Tibial nerve (tissue), 4 donors: ENCODE measurements at places on chromosomes 2 and 18.

DNA sequence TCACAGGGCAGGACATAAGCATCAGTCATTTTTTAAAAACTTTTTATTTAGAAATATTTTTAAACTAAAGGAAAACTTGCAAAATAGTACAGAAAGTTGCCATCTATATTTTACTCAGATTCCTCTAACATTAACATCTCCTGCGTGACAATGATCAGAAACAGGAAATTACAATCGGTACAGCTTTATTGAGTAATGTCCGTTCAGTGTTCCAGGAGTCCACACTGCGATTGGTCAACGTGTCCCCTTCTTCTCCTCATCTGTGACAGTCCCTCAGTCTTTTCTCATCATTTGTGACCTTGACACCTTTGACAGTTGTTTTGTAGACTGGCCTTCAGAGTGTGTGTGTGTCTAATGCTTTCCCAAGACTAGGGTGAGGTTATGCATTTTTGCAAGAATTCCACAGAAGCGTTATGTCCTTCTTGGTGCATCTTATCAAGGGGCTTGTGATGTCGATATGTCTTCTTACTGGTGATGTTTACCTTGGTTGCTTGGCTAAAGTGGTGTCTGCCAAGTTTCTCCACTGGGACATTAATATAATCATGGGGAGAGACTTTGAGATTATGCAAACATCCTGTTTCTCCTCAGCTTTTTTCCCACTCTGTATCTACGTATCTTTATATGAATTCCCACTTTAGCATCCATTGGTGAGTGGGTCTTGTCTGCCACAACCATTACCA is 21.4 kb upstream of the TMEM177 start:
- H3K4me1 ChIP-seq, result no peaks in the 10 kb centered on the region
- no peaks in the 10 kb centered on the region for H3K36me3 ChIP-seq
- H3K27me3 ChIP-seq, result no peaks in the 10 kb centered on the region
- H3K4me3 ChIP-seq, result no peak overlapping the region
- no peak overlapping the region for H3K27ac ChIP-seq

- H3K27ac ChIP-seq, result no peak overlapping the region
- H3K27me3 ChIP-seq, result no peaks in the 10 kb centered on the region
- no peaks in the 10 kb centered on the region for H3K36me3 ChIP-seq
Measured at GRCh38 chr2:64237266-64237665, 93.0 kb upstream of the PELI1 start.

DNA sequence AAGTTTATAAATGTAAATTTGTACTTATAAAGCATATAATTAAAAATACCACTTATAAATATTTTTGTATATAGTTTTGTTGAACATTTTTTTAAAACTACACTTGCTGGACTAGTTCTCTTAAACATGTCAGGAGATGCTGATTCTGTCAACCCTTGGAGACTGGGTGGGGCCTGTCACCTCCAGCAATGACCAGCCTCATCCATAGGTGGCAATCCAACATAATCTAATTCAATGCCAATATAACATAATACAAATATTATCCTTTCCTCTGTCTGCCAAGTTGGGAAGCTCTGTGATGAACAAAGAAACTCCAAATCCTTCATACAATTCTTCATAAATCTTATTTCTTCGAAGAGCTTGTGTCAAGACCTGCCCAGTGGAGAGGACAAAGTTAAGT is 140.4 kb downstream of the RBMS1 start:
- H3K27me3 ChIP-seq, result no peaks in the 10 kb centered on the region
- H3K4me1 ChIP-seq, result no peaks in the 10 kb centered on the region
- H3K4me3 ChIP-seq, result no peak overlapping the region
- peaks cover 15% of the 10 kb centered on the region for H3K36me3 ChIP-seq
- no peak for DNase-seq
- H3K27ac ChIP-seq, result no peak overlapping the region

DNA sequence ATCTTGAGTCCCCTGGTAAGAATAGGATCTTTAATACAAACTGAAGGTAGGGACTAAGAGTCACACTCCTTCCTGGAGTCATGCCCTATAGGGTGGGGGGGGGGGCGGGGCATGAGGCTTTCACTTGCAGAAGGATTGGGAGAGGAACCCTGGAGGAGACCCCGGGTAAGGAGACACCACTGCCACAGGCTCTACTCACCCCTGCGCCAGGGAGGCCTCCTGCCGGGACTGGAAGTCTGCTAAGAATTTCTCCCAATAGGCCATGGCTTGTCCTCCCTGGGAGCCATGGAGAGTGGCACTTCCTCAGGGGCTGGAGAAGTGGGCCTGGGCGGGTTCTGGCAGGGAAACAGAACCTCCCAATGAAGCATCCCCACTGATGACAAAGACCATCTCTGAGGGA is 645.3 kb upstream of the RAB6C start:
- H3K27me3 ChIP-seq, result no peaks in the 10 kb centered on the region
- no peak overlapping the region for H3K4me3 ChIP-seq
- no peak overlapping the region for H3K27ac ChIP-seq

DNA sequence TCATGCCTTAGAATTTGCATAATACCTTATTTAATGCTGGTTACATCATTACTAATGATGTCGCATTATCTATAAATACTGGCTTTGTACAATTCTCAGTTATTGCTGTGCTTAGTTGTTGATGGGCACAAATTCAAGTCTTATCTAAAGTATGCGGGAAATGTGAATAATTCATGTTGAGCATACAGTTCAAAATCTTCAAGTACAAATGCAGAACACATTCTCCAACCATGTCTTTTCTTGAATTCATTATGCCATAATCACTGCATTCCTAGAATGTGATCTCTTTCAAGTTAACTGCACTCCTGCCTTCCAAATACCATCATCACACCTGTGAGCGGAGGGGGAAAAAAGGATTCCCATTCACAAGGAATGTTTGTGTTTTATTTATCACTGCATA is 337.0 kb downstream of the MBD2 start:
- H3K27me3 ChIP-seq, result no peaks in the 10 kb centered on the region
- no peaks in the 10 kb centered on the region for H3K4me1 ChIP-seq
- H3K36me3 ChIP-seq, result no peaks in the 10 kb centered on the region
- H3K4me3 ChIP-seq, result no peak overlapping the region

DNA sequence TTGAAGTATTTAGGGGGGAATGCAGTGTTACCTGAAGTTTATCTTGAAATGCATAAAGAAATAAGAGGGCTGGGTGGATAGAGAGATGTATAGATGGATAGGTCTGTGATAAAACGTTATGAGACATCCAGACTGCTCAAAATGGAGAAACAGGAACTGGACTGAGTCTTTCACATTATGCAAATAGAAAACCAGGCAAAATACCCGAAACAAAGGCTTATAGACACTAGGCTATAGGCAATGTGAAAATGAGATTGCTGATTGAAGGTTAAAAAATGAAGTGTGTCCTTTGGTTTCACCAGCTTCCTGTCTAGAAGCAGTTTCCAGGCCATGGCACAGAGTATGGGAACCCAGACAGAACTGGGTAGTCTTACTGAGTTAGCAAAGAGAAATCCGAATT is 24.9 kb upstream of the SLC3A1 start:
- H3K36me3 ChIP-seq, result no peaks in the 10 kb centered on the region
- H3K4me1 ChIP-seq, result no peaks in the 10 kb centered on the region
- DNase-seq, result no peak
- no peak overlapping the region for H3K4me3 ChIP-seq
- H3K27ac ChIP-seq, result no peak overlapping the region

GRCh38 chr2:183495079-183495478 is 370.8 kb downstream of the NUP35 start:
- no peaks in the 10 kb centered on the region for H3K36me3 ChIP-seq
- no peak overlapping the region for H3K27ac ChIP-seq
- no peak overlapping the region for H3K4me3 ChIP-seq

GRCh38 chr2:218607436-218608115 is at the start of gene PLCD4:
Gene PLCD4, plus strand, starts transcription at chr2:218607899. Its CDS starts 7,841 bp downstream, at chr2:218615740.
- no peaks in the 10 kb centered on the region for H3K4me1 ChIP-seq
- H3K36me3 ChIP-seq, result no peaks in the 10 kb centered on the region
- DNase-seq, result peak; percentile 31
- H3K27ac ChIP-seq, result peak within 1 kb of the TSS; percentile 20
- H3K27me3 ChIP-seq, result no peaks in the 10 kb centered on the region
